NCI-H526 treated with DMSO at 0.1 percent for 48 hours (cell line): ENCODE measurements at places on chromosomes 11 and 22.

DNA sequence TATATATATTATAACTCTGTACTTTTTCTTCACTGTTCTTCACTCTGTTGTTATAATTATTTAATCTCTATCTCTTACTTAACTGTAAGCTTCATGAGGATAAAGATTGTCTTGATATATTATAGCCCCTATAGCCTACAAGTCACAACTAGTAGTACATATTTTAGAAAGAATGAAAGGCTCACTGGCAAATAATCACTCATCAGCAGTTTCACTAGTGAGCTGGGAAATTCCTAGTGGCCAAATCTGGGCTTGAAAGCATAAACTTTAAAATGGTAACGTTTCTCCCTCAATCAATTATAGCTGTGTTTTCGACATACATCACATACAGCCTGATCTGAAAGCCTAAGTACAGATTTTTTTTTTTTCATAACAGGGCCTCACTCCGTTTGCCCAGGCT, 42.5 kb downstream of the CTSC start:
- no peak for DNase-seq

DNA sequence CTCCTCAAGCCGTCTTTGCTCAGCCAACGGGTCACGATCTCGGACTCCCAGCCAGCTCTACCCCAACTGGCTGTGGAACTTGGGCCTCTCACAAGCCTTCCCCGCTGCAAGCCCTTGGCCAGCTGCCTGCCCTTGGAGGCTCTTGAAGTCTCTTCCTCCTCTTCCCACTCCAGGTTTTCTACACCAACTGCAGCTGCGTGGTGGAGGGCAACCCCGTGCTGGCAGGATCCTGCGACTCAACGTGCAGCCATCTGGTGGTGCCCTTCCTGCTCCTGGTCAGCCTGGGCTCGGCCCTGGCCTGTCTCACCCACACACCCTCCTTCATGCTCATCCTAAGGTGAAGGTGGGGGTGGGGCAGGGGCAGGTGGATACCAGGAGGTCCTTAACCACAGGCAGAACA, 40.5 kb upstream of the TPBGL start:
- no peak for DNase-seq

GRCh38 chr11:29100967-29101366, 915.9 kb downstream of the KCNA4 start:
- DNase-seq = no peak

DNA sequence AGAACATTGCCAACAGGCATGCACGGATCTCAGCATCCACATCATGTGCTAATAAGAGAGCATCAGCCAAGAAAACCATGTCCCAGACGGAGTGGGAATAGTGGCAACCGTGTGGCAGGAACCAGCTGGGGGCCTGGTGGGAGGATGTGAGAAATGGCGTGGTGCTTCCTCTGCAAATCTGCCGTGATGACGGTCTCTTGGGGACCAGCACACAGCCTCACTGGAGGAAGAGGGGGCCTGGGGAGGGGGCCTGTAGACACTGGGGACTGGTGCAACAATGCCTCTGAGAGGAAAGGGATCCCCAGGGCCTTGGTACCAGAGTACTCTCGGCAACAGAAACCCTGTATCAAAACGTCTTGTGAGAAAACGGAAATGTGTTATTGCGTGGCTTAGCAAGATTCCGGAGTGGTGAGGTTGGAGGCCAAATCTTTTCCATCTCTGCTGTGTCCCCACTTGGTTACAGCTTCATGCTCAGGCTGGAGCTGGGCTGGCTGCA, 154.3 kb upstream of the TBCEL start:
- DNase-seq = no peak

DNA sequence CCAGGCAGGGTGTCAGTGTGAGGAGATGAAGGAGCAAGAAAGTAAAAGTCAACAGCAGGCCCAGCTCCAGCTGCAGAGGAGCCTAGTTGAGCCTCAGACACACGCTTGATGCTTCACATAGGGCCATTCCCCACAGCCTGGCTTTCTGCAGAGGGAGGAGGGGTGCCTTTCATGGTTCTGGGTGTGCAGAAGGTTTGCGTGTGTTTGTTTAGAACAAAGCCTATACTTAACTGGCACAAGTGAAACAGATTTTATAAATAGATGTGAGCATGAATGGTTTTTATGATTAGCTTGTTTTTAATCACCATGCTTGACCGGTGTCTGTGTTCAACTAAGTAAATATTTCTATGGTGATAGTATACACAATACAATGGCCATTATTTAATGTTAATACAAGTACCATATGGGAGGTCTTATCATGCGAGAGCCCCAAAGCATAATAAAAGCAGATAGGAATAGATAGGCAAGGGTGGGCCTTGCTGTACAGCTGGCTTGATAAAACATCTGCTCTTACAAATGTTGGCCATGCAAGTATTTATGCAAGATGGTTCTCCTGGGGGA, 290.2 kb downstream of the ETS1 start:
- peak; percentile 95 for DNase-seq

- DNase-seq = peak; percentile 22
Measured at GRCh38 chr11:7098235-7098832, 9.5 kb downstream of the RBMXL2 start.

GRCh38 chr11:5625281-5625680, 480 bp downstream of the TRIM34 start:
- no peak for DNase-seq
